Right lung (tissue), 10 donors: ENCODE measurements at places on chromosomes 6 and 20.

DNA sequence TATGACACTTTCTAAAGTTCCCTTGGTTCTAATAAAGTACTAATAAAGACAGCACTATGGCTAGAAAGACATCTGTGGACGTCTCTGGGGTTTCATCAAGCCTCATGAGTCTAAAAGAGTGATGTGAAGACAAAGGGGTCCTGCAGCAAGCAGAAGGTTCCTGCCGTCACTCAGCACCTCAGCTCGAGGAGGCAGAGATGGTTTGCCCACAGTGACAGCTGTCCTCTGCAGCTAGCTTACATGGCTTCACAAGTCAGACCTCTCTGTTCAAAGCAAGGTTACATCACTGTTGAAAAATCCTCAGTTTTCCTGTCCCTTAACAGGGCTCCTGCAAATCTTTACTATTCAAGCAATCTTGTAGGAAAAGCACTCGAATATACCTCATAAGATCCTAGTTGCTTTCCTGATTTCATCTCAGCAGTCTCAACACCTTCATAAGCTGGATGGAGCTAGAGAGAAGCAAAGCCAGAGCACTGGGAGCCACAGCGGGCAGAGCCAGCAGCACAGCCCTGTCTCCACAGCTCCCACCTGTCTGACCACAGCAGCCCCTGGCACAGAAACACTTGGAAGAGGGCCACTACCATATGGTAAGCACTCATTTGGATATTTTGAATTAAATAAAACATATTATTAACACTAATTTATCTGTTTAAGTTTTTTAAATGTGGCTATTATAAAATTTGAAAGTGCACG lies 202.3 kb downstream of the GMDS start:
- DNase-seq = no peak

DNA sequence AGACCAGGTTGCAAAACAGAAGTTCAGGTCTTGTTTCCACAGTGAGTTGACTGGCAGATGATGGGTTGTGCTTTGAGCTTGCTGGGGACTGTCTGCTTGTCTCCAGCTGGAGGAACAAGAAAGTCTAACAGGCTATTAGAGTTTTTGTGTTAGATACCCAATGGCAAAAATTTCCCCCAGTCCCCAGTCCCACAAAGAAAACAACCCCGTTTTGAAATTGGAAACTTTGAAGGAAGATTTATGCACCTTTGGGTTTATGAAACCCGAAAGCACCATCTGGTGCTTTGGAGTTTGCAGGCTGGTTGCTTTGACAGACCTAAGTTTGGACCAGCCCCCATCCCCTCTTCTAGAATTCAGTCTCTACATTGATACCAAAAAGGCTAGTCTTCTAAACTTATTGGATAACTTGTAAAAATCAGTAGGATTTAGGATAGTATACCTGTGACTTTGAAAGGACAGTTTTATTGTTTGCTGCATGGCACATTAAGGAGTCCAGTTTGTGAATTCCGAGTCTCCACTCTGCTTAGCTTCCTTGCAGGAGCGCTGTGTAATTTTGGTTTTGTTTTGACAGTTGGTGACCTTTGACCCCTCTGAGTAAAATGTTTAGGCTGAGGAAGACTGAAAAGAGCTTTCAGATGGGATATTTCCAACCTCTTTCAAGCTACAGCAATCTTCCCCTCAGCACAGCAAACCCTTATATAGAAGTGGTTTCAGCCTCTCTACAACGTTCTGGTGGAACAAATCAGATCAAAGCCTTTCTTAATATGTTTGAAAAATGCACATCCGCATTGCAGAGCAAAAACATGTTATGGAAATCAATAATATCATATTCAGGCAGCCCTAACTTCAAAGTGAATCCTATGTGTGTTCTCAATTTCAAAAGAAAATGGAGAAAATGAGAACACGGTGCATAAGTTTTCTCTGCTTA lies 25.5 kb upstream of the PRL start:
- no peak for DNase-seq

DNA sequence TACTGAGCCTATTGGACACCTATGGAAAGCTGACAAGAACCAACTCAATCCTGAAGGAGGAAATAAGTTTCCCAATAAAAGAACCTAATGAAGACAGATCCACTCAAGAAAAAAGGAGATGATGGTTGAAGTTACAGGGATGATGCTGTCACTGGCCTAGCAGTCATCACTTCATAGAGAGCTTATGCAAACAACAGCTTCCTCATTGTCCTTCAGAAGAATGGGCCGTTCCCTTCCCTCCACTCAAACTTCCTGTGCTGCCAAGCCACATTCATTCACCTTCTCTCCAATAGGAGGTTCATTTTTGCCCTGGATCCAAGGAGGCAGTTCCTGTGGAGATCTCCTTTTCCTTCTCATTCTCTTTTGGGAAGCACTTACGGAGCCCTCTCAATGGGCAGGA lies 13.8 kb upstream of the PM20D2 start:
- DNase-seq = no peak

- no peak for DNase-seq
Observed at GRCh38 chr6:156780962-156781853, 4.0 kb downstream of the ARID1B start.

DNA sequence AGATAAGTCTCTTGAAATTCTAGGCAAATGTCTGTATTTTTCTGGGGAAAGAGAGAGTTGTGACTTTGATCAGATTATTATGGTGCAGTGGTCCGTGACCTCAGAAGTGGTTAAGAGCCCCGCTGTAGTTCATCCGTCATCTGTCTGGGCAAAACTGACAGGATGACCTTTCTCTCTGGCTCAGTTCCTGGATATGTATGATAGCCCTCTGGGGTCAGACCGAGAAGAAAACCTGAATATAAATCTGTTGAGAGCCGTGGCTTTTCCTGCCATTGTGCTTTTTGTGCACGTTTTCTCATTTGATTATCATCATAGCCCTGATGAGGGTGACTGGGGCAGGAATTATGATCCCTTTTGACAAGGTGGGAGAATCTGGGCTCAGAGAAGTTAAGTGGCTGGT lies 26.5 kb downstream of the GHRH start:
- no peak for DNase-seq

DNA sequence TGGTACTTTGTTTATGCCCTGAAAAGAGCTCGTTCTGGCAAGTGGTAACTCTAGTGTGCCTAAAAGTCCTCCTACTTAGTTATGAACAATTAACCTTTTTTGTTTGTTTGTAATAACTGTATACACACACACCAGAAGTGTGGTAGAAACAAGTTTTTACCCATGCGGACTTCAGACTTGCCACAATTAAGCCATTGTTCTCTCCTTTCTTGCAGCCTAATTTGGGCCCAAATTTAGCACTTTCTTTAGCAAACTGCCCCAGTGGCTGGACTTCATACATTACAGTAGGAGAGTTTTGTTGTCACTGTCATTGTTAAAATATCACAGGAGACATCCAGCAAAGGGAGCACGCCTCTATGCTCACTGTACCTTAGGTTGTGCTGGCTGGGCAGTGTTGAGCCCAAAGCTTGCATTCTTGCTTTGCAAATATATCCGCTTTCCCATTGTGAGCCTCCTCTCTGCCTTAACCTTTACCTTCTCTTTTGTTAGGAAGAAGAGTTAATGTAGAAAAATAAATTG lies 53.0 kb downstream of the LRRC1 start:
- no peak for DNase-seq

DNA sequence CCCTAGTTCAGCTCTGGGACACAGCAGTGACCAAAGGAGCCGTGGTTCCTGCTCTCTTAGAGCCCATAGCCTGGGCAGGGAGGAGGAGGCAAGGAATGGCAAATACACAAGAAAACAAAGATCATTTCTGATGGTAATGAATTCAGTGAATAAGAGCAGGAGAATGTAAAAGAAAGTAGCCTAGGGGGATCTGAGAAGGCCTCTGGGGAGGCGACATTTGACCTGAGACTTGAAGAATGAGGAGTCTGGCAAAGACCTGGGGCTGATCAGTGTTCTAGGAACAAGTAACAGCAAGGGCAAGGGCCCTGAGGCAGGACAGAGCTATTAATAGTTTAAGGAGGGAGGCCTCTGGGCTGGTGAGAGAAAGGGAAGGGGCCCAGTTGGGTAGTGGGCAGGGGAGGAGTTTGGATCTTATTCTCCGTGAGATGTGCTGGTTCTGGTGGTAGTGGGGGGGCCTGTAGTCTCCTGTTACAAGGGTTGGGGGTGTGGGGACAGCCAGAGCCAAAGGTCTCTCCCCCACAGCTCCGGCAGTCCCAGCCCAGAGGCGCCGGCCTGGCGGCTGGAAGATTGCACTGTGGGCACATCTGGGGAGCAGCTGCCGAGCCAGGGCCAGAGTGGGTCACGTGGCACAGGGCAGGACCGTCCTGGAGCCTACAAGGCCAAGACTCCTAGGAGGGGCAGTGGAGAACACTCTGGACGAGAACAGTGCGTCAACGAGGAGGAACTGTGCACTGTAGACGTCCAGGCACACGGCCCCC lies 9.3 kb upstream of the ID1 start:
- peak; percentile 85 for DNase-seq

- DNase-seq = no peak
Observed at GRCh38 chr20:43804781-43805180, 78.0 kb upstream of the GTSF1L start.

DNA sequence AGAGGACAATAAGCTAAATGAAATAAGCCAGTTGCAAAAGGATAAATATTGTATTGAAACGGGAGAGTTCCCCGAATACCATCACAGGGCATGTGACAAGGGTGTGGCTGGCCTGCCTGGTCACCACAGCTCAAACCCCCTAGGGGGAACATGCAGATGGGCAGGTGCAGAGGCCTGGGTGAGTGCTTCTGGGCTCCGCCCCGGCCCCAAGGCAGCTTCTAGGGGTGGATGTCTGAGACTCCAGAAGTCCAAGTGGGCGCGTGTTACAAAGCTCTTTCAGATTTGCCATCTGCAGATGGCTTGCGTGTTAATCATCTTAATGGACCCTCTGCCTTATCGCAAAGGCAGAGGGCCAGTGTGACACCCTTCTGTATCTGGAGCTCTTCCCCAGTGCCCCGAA lies 559.2 kb upstream of the IMPG1 start:
- DNase-seq = no peak

GRCh38 chr6:33620856-33621710 lies at the start of gene ITPR3:
TSS of gene ITPR3 (plus strand) at chr6:33621322. CDS start at chr6:33621603, 281 bp downstream.
- no peak for DNase-seq

DNA sequence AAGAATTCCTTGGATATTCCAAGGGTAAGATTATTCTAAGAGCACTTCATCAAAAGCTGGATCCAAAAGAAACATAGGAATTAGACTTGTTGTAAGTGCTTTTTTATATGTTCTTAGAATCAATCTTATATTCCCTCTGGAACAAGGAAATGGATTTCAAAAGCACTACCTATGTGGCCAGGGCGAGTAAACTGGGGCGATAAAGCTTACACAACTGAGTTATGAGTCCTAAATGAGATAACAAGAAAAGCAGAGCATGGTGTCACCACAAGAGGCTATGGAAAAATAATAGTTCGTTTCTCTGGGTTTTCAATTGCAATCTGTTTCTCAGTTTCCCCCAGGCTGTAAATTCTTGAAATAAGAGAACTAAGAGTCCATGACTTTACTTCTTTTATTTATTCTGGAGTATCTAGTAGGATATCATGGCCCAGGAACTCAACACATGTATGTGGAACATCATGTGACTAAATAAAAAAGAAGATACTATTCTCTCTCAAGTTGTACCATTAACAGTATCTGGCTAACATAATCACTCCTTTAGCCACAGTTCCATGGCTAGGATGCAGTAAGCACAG lies 51.5 kb downstream of the NUDT3 start:
- DNase-seq = no peak

DNA sequence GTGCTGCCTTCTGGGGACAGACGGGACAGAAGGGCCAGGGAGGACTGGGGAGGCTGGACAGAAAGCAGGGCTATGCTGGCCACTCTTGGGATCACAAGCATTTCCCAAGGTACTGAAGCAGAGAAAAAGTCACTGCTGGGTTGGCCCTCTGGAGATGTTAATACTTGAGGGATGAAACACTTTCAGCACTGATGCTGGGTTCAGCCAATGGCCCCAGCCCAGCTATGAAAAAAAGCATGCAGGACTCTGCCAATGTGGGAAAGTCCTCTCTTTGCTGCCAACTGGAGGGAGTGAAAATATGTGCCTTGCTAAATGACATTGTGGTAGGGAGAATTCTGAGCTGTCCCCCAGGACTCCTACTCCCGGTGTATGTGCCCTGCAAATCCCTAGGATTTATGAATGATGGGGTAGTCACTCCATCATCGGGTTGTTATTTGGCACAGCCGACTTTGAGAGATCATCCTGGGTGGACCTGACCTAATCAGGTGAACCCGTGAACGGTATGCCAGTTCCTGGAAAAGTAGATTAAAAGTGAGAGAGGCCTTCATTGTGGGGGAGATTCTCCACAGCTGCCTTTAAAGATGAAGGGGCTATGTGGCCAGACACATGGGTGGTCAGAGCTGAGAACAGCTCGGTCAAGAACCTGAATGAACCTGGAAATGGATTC lies 119.9 kb upstream of the TRAF3IP2 start:
- DNase-seq = no peak

DNA sequence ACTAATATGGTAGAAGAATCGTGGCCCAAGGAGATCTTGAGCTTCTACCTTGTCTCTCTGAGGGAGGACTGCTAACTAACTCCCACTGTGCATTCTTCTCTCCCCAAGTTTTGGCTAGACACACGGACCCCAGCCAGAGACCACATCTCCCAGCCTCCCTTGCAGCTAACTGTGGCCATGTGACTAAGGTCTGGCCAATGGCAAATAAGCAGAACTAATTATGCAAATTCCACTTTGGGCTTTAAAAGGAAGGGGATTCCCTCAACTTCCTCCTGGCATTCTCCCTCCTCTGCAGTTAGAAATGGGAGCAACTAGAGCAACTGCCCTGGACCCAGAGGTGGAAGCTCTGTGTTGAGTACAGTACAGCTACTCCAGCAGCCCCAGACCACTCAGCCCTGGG lies 15.4 kb downstream of the BPIFA2 start:
- DNase-seq = no peak

- no peak for DNase-seq
Observed at GRCh38 chr6:104682722-104683643, 176.7 kb downstream of the HACE1 start.

- DNase-seq = no peak
Observed at GRCh38 chr6:46513533-46513932, 22.3 kb upstream of the RCAN2 start.

DNA sequence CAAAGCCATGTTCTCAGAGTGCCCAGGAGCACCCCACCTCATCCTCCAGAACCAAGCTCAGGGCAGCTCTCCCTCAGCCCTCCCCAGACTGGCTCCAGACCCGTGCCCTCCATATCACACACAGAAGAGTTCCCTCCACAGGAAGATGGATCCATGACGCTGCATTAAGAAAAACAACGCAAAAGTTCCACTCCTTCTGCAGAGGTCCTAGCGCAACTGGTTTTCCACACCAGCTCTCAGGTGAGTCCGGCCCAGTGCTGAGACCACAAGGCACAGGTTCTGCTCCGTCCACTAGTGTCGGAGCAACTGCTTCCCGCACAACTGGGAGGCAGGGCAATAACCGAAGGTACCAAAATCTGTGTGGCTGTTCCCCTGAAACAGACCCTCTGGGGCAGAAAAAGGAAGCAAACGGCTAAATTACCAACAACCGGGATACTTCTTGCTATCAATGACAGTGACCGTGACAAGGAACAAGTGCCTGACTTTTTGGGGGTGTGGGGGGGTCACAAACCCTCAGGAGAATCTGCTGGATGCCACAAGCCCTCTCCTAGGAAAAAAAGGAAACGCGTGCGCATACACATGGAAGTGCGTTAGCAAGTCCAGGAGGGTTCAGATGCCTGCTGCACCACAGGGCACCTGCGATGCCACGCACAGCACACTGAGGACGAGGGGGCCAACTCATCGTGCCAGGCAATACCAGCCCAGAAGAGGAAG lies 49.2 kb downstream of the MYH7B start:
- DNase-seq = no peak
